Prostate gland (tissue), 2 donors: ENCODE measurements at places on chromosomes 6 and 20.

- DNase-seq: peak; percentile 49
These were observed 5.6 kb upstream of the STX16 start for GRCh38 chr20:58645412-58645968.

GRCh38 chr20:5260889-5261288 lies 55.9 kb downstream of the PROKR2 start:
- no peak for DNase-seq

DNA sequence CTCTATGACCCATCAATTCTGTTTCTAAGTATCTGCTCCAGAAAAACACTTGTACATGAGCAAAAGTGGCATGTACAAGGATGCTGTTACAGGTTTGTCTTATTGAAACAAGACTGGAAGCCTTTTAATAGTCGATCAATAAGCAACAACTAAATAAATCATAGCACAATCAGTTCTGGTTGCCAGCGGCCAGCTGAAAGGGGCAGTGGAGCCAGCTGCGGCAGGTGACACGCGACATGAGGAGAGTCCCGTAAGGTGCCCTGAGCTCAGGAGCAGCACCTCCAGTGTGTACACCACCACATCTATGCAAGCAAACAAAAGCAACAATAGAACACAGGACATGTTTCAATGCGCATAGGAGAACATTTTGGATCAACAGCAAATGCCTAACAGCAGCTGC lies 20.7 kb upstream of the NNAT start:
- DNase-seq: no peak

GRCh38 chr6:54003316-54003715 lies 107.9 kb upstream of the MLIP start:
- no peak for DNase-seq
